Muscle of arm (tissue), 14 donors: ENCODE measurements at places on chromosomes 4 and X.
A peak's percentile ranks its signal among the peaks of the same experiment; 100 is the strongest.

DNA sequence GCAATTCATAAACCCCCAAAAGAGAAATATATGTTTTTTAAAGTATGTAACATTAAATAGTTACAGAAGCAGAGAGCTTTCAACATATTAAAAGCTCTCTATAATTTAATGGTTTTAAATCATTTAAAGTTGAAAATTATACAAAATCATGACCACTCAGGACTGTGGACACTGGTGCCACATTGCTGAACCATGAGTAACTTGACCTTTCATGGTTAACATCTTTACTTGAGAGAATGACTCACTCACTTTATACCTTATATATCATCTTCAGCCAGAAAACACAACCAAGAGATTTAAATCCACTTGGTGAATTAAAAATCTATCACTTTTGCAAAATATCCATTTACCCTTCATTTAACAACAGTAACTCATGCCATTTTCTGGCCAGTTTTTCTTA, 584.3 kb upstream of the SMIM31 start:
- no peak for DNase-seq

GRCh38 chrX:143754183-143754582, 33.6 kb upstream of the SPANXN2 start:
- DNase-seq = no peak

GRCh38 chr4:144575181-144575580, 70.8 kb upstream of the HHIP start:
- no peak for DNase-seq

- DNase-seq = peak; percentile 81
Measured at GRCh38 chr4:80839281-80839680, 191.2 kb upstream of the BMP3 start.

GRCh38 chr4:141395246-141395830, 174.6 kb downstream of the ZNF330 start:
- no peak for DNase-seq

DNA sequence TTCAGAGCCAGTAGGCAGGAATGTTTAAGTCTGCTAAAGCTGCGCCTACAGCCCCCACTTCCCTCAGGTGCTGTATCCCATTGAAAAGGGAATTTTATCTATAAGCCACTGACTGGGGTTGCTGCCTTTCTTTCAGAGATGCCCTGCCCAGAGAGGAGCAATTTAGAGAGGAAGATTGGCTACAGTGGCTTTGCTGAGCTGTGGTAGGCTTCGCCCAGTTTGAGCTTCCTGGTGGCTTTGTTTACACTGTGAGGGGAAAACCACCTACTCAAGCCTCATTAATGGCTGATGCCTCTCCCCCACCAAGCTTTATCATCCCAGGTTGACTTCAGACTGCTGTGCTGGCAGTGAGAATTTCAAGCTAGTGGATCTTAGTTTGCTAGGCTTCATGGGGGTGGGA, 67.7 kb upstream of the PRDM5 start:
- no peak for DNase-seq

GRCh38 chr4:102429553-102429952, 71.6 kb upstream of the NFKB1 start:
- DNase-seq = no peak

- DNase-seq = no peak
Measured at GRCh38 chr4:52096048-52096447, 44.9 kb downstream of the SPATA18 start.

DNA sequence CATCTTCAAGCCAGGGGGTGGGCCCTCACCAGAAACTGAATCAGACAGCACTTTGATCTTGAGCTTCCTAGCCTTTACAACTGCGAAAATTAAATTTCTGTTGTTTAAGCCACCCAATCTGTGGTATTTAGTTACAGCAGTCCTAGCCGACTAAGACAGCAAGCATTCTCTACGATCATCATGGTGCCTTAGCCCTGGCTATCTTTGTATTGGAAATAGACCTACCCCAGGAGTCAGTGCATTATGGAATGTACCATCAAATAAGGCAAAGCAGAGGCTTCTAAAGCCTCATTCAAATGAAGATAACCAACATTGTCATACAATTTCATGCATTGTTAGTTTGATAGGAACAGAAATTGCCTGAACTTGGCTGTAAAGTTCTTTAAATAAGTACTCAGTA, 75.0 kb downstream of the PARM1 start:
- no peak for DNase-seq

DNA sequence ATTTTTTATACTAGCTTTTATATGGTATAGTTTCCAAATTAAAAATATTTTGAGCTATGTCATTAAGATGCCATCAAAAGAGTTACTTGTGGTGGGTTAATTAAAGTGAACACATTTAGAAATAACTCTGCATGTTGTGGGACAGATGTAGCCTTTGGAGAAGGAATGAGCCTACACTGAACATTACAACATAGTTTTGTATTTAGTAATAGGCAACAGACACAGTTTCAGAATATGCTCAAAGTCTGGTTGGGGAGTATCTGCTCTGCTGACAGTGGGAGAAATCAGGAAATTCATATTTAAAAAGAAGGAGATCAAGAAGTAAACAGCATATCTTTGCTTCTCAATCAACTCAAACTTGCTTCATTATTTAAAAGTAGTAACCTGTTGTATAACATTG, 23.7 kb downstream of the EMCN start:
- DNase-seq = no peak

- peak; percentile 33 for DNase-seq
Measured at GRCh38 chrX:97563531-97564133, 679.9 kb downstream of the RPA4 start.

- DNase-seq = peak; percentile 61
Measured at GRCh38 chrX:130055103-130055502, 55.2 kb downstream of the ELF4 start.

- no peak for DNase-seq
Measured at GRCh38 chrX:71052721-71053120, 15.4 kb downstream of the SNX12 start.

DNA sequence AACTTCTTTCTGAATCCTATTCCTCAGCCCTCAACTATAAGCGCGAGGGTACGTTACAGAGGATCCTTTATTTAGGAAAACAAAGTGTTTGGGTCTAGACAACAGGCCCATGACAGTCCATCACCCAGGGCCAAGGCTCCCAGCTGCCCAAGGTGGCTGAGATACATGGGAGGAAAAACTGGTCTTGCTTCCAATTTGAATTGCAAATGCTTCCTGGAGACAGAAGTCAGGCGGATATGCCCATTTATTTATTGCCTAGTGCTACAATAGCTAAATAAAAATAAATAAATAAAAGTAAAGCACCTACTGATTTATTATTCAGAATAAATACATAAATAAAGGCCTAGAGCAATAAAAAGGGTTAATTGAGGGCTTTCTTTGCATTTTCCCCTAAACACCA, 248.7 kb downstream of the DHX15 start:
- DNase-seq = no peak

DNA sequence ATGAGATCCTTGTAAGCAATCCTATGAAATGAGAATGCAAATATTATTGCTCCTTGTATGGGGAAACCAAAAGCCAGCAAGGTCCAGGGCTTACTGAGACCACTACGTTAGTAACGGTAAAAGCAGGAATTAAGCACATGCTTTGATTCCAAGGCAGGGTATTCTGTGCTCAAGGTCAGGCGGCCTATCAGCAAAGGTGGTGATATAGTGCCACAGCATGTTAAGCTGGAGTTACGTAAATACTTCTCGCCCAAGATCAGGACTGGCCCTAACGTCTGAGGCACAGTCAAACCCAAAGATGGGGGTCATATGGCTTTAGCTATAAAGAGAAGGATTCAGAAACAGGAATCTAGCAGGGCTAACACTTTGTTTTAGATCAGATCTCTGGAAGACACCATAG, 27.6 kb downstream of the SLC10A7 start:
- DNase-seq = no peak

- no peak for DNase-seq
Measured at GRCh38 chr4:72340803-72341431, 228.1 kb downstream of the ADAMTS3 start.

DNA sequence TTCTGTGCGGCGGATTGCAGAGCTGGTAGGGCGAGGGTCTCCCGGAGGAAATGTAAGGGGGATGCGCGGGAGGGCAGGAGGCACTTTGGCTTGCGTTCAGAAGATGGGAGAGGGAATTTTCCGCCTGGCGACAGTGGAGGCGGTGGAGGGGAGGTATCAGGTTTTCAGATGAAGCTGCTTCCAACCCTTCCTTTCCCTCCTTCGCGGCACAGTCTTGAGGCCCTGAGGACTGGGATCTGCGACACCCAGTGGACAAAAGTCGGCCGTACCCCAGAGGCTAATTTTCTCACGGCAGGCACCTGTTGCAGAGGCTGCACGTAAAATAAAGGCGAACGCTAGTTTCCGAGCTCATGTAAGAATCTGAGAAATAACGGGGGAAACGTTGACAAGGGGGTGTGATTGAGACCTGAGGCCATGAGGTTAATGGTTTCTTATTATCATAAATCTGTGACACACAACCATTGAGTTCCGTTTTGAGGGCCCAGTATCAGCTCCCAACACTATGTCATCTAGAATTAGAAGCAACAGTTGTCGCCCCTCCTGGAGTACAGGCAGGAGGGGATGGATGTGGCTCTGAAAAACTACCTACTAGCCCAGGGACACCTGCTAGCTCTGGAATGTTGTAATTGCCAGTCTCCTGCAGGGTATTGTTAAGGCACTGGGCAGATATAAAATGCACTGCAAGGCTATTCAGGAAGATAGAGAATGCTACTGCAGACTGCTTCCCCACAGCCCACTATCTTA, 1.1 kb downstream of the ZCCHC18 start:
- DNase-seq = peak; percentile 21

DNA sequence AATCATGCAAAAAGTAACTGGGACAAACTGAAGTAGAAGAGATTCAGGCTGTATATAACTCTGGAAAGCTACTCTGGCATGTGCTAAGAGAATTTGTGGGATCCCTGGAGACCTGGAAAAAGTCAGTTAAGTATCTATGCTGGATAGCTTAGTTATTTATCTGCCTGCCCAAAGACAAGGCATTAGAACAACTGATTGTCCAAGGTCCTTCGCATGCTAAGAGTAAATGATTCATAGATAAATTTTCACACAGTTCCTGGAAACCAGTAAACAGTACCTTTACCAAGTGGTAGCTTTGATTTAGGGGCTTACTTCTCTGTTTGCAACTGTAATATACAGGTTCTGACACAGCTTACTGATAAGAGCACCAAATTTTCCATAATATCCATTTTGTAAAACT, 104.8 kb downstream of the ATP11C start:
- no peak for DNase-seq

- DNase-seq = peak; percentile 43
Measured at GRCh38 chr4:10063544-10064300, 42.4 kb upstream of the SLC2A9 start.

GRCh38 chr4:1683261-1683735, 815 bp downstream of the FAM53A start:
- peak; percentile 45 for DNase-seq

DNA sequence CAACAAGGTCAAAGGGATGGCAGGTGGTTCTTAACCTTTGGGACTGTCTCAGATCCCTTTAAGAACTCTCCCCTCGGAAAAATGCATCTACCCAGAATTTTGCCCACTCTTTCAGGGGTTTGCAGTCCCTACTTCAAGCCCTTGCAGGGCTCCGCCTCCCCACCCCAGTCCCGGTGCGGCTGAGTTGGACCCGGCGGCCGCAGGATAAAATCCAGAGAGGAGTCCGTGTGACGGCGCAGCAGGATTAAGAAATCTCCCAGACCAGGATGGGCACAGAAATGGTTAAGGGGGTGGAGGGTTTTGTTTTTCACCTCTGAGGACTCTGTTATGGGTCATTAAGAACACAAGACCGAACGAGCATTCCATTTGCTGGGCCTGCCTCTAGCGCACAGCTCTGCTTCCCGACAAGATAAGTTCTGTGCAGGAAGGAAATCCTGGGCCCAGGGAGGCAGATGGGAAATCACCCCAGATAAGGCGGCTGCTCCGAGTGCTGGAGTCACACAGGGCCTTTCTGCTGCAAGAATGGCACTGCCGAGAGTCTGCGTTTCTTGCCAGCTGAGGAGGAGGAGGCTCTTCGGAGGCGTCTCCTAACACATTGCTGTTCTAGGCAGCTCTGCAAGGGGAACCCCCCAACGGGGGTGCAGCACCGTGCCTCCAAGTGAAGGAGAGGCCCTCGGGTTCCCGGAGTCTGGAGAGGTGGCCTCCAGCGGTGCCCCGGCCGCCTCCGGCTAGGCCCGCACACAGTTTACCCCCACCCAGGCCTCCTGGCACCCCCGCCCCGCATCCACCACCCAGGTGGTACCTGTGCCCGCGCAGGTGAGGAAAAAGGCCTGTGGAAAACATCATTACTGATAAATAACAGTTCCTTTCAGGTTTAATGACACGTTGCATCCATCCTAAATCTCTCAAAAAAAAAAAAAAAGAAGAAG, 277.6 kb downstream of the BCOR start:
- no peak for DNase-seq

- DNase-seq = no peak
Measured at GRCh38 chr4:1170156-1170975, 2.0 kb downstream of the SPON2 start.

DNA sequence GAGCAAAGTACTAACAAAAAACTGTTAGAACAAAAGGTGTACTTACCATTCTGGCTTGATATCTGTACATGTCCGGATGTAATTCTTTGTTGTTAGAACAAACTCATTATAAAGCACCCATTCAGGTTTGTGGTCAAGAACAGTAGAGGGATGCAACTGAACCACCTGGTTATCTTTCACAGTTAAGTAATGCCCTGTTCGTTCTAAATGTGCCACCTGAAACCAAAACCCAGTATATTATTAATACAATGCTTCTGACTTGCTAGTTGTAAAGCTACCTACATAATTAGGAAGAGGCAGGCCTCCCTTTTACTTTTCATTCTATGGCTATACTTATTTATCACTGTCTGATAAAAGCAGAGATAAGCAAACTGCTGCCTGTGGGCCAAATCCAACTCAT, 54.8 kb downstream of the DHX15 start:
- no peak for DNase-seq

GRCh38 chr4:55358668-55359067, 12.6 kb downstream of the SRD5A3 start:
- no peak for DNase-seq

GRCh38 chrX:120365320-120365719, 3.4 kb downstream of the ATP1B4 start:
- peak; percentile 28 for DNase-seq

- no peak for DNase-seq
Measured at GRCh38 chr4:182745237-182745636, 171.9 kb downstream of the DCTD start.

DNA sequence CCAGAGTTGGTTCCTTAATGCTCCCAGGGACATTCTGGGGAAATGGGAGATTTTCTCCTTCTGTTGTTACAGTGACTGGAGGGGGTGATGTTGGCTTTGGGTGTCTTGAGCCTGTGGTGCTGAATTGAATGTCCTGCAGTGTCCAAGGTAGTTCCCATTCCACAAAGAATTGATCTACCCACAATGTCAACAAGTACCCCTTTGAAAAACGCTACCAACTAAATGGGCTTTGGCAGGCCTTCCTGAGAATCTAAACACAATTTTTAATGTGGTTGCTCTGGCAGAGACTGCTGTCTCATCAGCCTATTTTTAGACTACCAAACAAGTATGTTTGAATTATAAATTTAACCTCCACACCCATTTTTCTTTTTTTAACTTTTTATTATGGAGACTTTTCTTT, 69.4 kb downstream of the CCKAR start:
- DNase-seq = no peak

GRCh38 chr4:28225050-28225449, 1364.4 kb downstream of the STIM2 start:
- DNase-seq = no peak
